ENCODE measurements at places on chromosomes 5 and 9.

GRCh38 chr5:56330167-56330566 is 97.0 kb upstream of the ANKRD55 start:
- no peak for DNase-seq

DNA sequence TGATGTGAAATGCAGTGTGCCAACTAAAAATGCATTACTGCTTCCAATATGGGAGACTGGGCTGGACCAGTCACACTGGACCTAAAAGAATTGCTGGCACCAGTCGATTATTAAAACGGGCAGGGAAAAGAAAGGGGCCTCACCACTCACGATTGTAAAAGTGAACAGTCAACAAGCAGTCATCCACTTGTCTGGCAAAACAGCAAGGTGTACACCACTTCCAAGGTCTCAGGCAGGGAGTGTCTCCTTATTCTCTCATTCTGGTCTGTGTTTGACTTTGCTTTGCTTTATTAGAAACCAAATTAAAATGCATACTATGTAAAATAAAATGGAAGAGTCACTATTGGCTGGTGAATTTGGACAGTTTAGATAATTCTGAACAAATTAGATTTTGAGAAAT is 57.8 kb upstream of the TRPM3 start:
- DNase-seq = no peak

- DNase-seq = no peak
These were observed 57.6 kb downstream of the DENND4C start for GRCh38 chr9:19288081-19288480.

- DNase-seq = no peak
These were observed 400.3 kb downstream of the ZSWIM6 start for GRCh38 chr5:61732369-61732768.

DNA sequence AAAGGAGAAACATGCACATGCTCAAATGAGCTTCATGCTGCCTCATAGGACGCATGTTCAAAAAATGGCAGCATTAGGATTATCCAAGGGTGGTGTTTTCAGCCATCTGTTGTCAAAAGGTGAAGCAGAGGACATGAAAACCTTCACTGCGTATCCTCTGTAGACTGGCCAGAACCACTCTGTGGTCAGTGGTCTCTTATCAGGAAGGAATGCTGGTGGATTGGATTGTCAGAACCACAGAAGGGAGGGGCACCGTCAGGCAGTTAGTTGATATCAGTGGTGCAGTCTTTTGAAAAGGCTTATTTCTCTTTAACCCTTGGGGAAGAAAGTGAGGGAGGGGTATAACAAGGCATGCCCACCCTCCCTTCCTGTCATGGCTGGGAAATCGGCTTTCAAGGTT is 100.1 kb downstream of the FBXL7 start:
- DNase-seq = no peak

- DNase-seq = no peak
These were observed 251.1 kb downstream of the PDZD2 start for GRCh38 chr5:31890046-31890445.

DNA sequence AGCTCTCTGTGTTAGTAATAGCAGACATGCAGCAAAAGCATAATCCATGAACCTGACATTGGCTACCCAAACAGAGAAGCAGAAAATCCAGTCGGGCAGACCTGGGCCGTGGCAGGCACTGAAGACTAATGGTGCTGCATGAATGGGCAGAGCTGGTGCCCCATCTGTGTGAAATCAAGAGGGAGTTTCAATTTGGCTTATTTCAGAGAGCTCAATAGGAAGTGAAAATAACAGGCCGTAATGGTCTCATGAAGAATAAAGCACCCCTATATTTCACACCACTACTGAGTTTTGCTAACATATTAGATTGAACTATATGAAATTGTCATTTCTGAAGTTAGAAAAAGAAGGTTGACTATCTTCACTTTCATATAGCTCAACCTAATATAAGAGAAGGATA is 149.7 kb downstream of the ENC1 start:
- no peak for DNase-seq

- DNase-seq = no peak
These were observed 10.7 kb downstream of the WNK2 start for GRCh38 chr9:93194641-93195040.

- no peak for DNase-seq
These were observed 15.2 kb upstream of the SLC36A1 start for GRCh38 chr5:151432210-151432609.

DNA sequence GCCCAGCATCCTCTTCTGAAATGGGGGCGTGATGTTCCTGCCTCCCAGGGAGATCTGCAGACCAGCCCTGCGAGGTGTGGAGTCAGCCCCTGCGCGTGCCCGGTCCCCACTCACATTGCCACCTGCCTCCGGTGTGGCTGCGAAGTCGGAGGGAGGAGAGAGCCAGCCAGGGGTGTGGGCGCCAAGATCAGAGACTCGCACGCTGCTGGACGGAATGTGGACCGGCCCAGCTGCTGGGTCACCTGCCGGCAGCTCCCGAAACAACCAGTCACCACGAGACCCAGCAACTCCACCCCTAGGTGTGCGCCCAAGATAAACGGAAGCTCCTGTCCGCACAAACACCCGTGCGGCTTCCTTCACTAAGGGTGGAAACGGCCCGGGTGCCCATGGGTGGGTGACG is 51.1 kb upstream of the EGFL7 start:
- no peak for DNase-seq

GRCh38 chr5:41404757-41405156 is 105.6 kb downstream of the PLCXD3 start:
- DNase-seq = no peak

DNA sequence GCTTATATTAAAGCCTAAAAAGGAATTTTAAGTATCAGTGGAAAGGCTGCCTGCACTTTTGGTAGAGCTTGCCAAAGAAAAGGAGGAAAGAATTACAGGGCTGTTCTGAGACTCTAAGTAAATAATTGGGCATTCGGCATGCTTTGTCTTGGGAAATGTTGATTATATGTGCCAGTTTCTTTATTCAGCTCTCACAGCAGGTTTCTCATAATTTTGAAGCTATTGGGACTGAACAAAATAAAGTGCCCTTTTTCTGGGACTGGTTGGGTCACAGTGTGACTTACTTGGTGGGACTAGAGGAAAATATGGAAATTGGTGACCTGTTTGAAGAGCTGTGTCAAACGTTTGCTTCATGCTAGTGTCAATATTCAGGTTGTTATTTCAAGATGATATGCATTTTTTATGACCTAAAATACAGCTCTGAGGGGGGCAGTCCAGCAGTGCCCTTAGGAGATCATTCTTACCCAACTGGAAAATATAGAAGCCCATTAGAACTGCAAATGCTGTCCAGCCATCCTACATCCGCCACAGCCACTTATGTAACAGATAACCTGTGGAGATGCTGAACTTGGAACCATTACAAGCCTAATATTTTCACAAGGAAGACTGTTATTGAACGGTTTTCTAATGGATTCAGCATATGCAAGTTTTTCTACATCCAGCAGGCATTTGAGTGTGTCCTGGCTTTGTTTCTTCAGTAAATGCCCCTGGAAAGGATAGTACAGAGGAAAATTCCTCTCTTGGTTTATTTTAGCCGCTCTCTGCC is 122.4 kb downstream of the SNCAIP start:
- no peak for DNase-seq

DNA sequence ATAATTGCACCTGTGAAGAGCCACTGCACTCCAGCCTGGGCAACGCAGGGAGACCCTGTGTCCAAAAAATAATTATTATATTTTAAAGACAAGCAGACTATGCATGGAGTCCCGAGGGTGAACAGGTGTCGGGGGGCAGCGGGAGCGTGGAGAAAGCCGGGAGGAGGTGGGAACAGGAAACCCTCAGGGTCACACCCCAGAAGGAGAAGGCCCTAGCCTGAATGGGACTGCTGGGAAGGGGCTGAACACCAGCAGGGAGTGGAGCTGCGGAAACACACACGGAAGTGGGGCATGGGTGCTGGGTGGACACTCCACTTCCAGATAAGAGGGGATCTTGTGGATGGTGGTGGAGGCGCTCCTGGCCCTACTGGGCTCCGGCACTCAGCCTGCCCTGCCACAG is 12.8 kb downstream of the SURF6 start:
- DNase-seq = no peak

GRCh38 chr9:129664746-129665388 is 580 bp upstream of the PRRX2 start:
- DNase-seq = no peak

- DNase-seq = peak; percentile 34
These were observed 909 bp downstream of the SLC36A1 start for GRCh38 chr5:151448038-151448985.

- no peak for DNase-seq
These were observed 25.2 kb downstream of the NKD2 start for GRCh38 chr5:1033606-1034420.

DNA sequence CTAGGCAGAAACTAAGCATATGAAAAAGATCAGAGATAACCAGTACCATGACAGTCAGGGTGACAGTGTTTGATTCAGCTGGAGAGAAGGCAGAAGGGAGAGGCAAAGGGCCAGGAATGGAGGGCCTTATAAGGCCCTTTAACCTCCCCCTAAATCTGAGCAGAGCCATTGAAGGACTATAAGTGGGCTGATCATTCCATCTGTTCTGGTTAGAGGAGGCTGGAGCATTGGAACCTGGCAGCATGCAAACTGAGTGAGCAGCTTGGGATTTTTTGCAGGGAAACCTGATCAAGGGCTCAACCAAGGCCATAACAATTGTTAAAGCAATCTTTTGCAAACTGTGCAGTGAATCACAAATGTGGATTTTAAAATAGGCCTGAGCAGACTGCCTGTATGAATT is 174.5 kb upstream of the DAP start:
- no peak for DNase-seq

DNA sequence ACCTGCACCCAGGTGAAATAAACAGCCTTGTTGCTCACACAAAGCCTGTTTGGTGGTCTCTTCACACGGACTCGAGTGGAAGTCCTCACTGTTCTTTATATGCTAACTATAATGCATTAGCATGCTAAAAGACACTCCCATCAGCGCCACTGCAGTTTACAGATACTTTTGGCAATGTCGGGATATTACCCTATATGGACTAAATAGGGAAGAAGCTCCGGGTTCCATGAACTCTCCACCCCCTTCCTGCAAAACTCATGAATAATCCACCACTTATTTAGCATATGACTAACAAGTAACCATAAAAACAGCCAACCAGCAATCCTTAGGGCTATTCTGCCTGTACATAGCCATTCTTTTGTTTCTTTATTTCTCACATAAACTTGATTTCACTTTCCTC is 426.2 kb upstream of the PTPRD start:
- DNase-seq = no peak
